ENCODE measurements at places on chromosomes 5 and 9.

DNA sequence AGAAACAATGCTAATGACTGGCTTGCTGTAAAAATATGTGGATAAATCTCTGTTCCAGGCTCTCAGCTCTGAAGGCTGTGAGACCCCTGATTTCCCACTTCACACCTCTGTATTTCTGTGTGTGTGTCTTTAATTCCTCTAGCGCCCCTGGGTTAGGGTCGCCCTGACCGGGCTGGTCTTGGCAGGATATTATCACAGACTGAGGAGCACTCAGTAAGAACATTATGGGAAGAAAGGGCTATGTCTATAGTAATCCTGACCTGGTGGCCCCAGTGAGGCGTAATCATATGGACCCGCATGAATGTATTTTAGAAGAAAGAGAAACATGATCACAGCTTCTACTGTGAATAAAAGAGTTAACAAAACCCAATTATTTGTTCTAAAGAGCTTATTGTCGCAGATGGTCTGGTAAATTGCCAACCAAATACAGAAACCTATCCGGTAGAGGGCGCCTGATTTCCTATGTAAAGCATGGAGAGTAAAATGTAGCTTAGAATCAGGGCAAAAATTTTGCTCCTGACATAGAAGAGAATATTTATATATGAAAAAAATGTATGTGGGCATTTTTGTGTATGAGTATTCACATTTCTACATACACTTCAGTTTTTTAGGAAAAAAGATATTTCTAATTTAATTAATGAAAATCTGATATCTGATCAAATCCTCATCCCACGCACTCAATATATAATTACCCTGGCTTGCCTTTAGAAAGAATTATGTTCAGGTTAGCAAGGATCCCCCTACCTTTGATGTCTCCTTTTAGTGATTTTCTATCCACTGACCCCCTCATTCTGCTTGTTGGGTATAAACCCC lies 5.8 kb upstream of the IFNA1 start:
- DNase-seq, result no peak

DNA sequence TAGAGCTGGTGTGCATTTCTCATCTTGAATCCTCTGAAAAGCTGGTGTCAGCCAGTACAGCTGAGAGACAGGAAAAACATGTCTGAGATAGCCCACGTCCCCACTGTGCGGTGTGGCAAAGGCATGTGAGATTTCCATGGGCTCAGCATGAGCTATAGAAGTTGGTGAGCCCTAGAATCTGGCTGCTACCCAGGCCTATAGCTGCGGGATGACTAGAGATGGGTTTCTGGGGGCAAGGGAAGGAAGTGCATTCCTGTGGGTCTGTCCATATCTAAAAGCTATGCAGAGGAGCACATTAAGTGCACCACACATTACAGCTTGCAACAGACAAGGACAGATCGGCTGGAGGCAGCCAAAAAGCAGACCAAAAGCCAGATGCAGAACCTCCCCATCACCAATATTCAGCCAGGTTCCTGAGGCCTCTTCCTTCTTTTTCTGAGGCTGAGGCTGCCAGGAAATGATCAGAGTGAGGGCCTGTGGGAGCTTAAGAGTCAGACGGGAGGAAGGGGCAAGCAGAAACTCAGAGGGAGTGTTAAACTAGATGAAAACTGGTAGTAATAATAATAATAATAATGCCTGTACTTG lies 55.8 kb upstream of the RANBP3L start:
- no peak for DNase-seq

GRCh38 chr5:170631466-170632195 lies 127.8 kb downstream of the KCNIP1 start:
- no peak for DNase-seq

DNA sequence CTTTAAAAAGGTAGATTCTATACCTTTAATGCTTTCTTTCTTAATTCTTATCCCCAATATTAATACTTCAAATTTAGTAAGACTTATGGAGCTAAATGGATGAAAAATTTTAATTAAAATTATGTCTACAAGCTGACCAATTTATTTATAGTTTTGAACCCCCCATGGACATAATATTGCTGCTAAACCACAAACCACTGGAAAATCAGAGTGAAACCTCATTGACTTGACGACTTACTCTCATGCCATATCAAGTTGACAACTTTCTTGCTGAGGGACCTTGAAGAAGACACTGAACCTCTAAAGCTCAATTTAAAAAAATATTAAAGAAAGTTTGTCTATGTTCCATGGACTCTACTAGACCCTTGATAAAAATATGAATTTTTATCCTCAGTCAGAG lies 653.7 kb downstream of the TLE1 start:
- no peak for DNase-seq

- DNase-seq, result no peak
Measured at GRCh38 chr5:113125371-113125770, 148.8 kb downstream of the DCP2 start.

DNA sequence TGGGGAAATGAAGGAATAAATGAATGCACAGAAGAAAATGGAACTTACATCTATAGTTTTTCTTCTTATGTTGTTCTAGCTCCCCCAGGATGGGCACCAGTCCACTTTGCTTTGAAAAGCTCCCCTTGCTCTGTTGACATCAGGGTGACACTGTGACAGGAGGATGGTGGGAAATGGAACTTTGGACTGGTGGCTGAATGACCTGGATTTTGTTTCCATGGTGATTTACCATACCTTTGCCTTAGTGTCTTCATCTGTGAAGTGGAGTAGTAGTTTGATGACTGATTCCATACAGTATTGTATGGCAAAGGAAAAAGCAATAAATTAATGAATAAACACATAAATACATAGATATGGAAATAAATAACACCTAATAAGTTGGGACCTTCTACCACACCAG lies 294.7 kb downstream of the KIF4B start:
- no peak for DNase-seq

GRCh38 chr9:108188976-108189375 lies 666.8 kb downstream of the ACTL7B start:
- DNase-seq, result no peak

GRCh38 chr5:80008995-80009765 lies 18.1 kb upstream of the MTX3 start:
- DNase-seq, result no peak

DNA sequence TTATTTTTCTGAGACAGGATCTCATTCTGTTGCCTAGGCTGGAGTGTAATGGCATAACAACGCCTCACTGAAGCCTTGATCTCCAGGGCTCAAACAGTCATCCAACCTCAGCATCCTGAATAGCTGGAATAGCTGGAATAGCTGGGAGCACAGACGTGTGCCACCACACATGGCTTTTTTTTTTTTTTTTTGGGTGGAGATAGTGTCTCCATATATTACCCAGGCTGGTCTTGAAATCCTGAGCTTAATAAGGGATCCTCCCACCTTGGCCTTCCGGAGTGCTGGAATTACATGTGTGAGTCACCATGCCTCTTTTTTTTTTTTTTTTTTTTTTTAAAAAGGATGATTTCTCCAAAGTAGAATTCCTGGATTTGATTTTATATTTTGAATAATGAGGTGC lies 60.7 kb downstream of the NSD1 start:
- no peak for DNase-seq

DNA sequence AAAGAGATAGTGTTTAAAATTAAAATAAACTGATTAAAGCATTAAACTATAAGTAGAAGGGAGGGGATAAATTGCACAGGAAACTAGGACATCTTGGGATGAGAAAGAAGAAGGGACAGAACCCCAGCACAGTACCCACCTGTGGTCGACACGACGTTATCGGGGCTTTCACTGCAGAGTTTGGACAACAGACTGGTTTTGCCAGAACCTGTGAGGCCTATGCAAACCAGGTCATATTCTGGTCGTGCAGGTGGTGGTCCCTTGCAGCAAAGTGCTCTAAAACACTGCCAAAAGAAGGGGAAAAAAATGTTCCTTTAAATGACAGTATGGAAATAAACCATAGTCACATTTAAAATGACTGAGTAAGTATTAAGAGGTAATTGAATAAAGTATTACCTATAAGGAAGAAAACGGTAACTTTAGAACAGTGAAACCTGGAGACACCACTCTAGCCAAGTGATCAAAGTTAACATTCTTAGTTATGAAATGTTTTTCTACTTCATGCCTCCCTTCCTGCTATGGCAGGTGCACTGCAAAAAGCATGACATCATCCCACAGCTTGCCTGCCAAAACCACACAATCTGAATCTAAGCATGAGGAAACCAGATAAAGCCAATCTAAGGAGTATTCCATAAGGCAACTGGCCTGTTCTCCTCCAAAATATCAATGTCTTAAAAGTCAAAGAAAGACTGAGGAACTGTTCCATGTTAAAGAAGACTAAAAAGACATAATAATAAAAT lies 138.6 kb downstream of the ARL15 start:
- no peak for DNase-seq

DNA sequence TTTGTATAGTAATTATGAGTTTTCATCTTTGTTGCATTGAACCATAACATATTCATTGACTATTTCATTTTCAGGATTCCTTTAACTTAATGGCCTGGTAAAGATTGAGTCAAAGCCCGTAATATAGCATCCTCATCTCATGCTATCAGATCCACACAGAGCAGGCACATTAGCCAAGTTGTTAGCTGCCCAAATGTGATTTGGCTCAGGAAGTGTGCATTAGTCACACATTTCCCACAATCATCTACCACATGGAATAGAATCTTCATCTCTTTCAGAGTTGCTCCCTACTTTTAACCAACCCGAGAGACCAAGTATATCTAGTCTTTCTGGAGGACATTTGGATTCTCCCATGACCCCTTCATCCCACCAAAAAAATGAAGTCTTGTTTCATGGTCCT lies 481.0 kb upstream of the PTGER4 start:
- no peak for DNase-seq

- DNase-seq, result no peak
Measured at GRCh38 chr5:157590478-157590877, 14.9 kb upstream of the ADAM19 start.

GRCh38 chr5:87339986-87340385 lies 72.3 kb downstream of the RASA1 start:
- no peak for DNase-seq

DNA sequence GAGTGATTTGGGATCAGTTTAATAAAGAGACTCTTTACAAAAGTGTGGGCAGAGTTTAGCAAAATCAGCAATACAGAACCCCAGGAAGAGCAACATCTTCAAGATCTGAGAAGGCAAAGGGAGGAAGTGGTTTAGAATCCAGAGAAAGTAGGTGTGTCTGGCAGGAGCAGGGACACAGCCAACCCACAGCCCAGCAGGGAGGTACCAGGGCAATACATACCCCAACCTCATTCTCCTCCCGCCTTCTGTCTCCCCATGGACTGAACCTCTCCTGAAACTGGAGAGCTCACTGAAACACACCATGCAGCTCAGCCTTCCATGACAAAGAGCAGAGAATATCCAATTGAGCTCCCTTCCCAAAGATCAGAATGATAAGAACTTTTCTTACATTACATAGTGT lies 283.4 kb downstream of the PRELID2 start:
- DNase-seq, result no peak

DNA sequence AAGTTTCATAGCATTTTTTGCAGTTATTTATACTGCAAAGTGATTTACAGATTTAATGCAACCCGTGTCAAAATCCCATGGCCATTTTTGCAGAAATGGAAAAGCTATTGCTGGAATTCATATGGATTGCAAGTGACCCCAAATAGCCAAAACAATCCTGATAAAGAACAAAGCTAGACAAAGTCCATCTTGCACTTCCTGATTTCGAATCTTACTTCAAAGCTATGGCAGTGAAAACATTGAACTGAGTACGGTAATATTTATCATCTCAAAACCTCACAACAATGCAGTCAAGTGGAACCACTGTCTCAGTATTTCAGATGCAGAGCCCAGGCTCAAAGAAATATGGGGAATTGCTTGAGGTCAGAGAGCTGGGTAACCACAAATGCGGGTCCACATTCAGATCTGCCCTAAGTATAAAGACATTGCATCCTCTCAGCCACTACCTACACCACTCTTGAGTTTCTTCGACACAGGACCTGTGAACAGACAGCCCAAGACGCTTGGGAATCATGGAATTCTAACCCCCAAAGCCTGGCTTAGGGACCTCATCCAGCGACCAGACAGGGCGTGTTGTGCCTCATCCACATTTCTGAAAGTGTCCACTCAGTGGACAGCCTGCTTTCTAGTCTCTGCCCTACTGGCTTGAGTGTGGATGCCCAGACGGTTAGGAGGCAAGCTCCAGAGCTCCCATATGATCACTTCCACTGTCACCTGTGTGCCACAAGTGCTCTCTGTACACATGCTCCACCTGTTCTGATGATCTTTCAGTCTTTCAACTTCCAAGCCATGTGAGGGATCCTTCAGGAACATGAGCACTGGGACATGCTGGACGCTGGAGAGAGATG lies 39.3 kb upstream of the KCNIP1 start:
- no peak for DNase-seq

DNA sequence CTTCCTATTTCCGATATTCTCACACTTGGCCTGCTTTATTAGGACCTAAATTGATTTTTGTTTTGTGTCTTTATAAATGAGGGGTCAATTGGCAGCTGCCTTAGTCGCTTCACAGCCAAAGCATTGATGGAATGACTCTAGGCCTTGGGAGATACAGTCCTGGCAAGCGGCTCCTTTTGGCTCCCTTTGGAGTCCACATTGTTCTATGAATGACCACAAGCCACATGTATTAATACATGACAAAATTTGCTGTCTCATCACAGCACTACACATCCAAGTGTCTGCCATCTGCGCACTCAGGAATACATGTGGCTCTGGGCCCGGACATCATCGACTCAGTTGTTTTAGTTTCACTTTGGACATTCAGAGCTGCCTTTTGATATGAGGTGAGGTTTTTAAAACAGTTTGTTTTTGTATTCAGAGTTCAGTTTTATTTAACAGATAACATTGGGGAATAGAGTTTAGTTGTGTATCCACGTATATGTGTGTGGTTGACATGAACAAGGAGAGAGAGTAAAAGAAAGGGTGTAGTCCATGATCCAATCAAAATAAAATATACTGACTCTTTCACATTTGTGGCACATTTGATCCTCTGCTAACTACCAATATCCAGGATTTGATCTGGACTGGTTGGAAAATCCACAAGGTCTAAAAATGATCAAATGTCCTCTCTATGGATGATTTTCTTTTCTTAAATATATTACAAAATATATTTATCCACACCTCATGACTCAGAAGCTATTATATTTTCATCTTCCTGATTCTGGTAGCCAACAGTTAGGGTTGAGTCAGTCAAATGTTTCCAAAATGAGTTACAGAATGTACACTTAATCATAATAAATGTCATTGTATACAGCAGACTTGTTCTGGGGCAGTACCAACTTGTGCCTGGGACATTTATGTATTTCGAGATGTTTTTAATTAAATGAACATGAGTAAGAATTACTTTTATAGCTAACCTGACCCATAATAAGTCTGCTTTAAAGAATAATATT lies 114.0 kb upstream of the MTAP start:
- no peak for DNase-seq

DNA sequence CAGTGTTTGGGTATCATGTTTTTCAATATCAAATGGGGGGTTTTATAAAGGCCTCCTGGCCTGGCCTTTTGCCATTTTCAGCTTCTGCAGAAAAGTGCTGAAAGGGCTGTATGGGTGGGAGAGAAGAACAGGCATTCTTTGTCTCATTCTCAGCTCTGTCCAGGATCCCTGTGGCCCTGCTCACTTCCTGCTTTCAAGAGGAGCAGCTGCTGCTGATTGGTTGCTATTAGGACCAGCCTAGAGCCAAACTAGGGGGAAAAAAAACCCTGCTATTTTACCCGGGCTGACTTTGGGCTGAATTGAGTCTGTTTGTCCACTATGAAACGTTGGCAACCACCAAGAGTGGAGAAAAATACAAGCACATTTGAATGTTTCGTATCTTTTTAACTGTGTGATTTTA lies 117.1 kb downstream of the CMYA5 start:
- peak; percentile 11 for DNase-seq

GRCh38 chr5:4099386-4099785 lies 503.8 kb downstream of the IRX1 start:
- DNase-seq, result no peak

All from anterior cingulate cortex (tissue), 58 donors.